ENCODE measurements at places on chromosomes 1 and 21.

DNA sequence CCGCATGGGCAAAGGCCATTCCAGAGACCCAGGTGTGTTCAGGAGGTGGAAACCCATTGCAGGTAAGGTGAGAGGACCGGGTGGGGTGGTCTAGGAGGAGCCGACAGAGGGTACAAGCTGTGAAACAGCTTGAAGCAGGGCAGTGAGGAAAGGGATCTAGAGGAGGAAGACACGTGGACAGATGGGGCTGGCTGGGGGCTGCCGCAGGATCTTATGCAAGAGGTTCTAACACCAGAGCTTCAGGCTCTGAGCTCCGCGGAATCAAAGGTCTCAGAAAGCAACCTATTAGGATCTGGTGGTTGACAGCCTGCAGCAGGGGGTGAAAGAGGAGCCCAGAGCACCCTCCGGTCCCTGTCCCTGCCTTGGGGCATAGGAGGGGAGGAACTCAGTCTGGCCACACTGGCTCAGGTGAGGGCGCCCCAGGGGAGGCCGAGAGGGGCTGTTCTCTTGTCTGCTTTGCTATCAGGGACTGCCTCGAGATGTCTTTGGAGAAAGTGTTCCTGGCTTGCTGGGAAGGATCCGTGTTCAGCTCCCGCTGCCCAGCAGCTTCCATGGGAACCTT is 1.9 kb downstream of the TFF1 start:
- no peak for DNase-seq

- DNase-seq, result no peak
Measured at GRCh38 chr1:74766579-74766978, 33.6 kb downstream of the TYW3 start.

DNA sequence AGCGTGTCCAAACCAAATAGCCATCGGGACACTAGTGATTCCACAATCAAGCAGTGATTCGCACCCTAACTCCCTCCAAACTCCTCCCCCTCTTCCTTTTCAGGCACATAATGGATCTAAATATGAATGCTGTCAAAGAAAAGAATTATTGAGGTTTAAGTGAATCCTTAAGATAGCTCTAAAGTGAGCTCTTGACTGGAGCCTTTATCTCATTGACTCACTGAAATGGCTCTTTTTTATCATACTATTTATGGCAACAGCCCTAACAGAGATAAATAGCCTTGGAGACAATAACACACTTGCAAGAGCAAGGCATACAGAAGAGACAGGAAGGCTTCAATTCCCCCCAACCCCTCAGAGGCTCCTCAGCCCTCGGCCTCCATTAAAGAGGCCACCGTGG is 143.3 kb downstream of the PLXNA2 start:
- DNase-seq, result no peak

GRCh38 chr1:204725821-204726448 is 40.4 kb upstream of the LRRN2 start:
- DNase-seq, result no peak

DNA sequence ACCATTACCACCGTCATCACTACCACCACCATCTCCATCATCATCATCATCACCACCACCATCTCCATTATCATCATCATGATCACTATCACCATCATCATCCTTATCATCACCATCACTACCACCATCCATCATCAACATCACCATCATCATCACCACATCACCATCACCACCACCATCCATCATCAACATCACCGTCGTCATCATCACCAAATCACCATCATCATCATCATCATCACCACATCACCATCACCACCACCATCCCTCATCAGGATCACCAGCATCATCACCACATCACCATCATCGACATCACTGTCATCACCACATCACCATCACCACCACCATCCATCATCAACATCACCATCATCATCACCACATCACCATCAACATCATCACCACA is 203.0 kb upstream of the VAMP3 start:
- no peak for DNase-seq

- no peak for DNase-seq
Measured at GRCh38 chr1:222552882-222553281, 5.0 kb upstream of the HHIPL2 start.

GRCh38 chr21:40130476-40130875 is 263.2 kb downstream of the PCP4 start:
- DNase-seq, result no peak

Data from HTR-8/SVneo (cell line).